Thyroid gland (tissue), 4 donors: ENCODE measurements at places on chromosomes 3 and 15. TPM values are rescaled to one million over a fixed set of nuclear protein-coding genes. Genes with fewer than 3 reads are reported as not detected.

GRCh38 chr15:92655178-92655995 lies at the start of gene FAM174B:
Gene FAM174B, minus strand, starts transcription at chr15:92655775.
- peak; percentile 72 for DNase-seq
- H3K4me1 ChIP-seq = peaks cover 34% of the 10 kb centered on the region
- no peaks in the 10 kb centered on the region for H3K36me3 ChIP-seq
- peak within 1 kb of the TSS; percentile 43 for H3K4me3 ChIP-seq
- H3K27ac ChIP-seq = peak within 1 kb of the TSS; percentile 82

DNA sequence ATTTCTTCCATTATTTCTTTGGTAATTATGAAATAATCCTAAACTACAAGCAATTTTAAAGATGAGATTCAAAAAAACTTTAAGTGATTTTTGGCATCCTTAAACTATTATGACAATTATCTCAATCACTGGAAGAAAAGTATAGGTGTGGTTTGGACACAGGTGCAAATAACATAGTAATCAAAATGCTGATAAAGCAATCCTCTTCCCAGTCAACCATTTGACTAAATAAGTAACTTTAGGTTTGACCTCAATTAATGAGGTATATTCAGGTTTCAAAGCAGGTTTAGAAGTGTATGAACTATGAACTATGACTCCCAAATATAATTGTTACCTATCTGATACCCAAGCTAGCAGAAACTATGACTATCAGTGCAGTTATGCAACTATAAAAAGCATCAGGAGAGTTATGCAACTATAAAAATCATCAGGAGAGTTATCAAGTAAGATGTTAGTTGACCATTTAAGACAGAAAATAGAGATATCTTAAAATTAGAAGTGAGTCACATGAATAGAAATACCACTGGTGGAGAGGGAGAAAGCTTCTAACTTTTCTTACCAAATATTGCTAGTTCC lies 8.9 kb upstream of the CNTN3 start:
- DNase-seq = no peak
- no peaks in the 10 kb centered on the region for H3K4me1 ChIP-seq
- H3K36me3 ChIP-seq = no peaks in the 10 kb centered on the region
- no peaks in the 10 kb centered on the region for H3K27me3 ChIP-seq

DNA sequence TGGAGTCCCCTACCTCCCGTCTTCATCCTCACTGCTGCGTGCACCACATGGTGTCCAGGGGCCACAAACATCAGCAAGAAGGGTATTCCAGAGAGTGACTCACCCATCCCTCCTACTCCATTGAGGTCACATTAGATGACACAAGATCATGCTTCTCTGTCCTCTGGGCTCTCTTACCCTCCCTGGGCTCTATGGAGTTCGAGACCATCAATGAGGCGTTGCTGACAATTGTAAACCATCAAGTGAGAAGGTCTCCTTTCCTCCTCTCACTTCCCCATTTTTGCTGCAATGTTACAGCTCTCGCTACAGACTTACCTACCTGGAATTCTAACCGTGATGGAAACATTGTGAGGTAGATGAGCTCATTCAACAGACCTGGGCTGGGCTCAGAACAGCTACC lies 51.7 kb downstream of the HMCES start:
- no peak overlapping the region for H3K4me3 ChIP-seq
- no peaks in the 10 kb centered on the region for H3K36me3 ChIP-seq
- no peak for DNase-seq
- no peak overlapping the region for H3K27ac ChIP-seq
- H3K4me1 ChIP-seq = no peaks in the 10 kb centered on the region
- no peaks in the 10 kb centered on the region for H3K27me3 ChIP-seq

- H3K27ac ChIP-seq = no peak overlapping the region
- no peaks in the 10 kb centered on the region for H3K4me1 ChIP-seq
- no peak for DNase-seq
- no peaks in the 10 kb centered on the region for H3K27me3 ChIP-seq
- no peaks in the 10 kb centered on the region for H3K36me3 ChIP-seq
Measured at GRCh38 chr3:63400246-63400860, 122.2 kb downstream of the SYNPR start.

- H3K27me3 ChIP-seq = no peaks in the 10 kb centered on the region
- H3K4me1 ChIP-seq = peaks cover 44% of the 10 kb centered on the region
- no peak for DNase-seq
- H3K36me3 ChIP-seq = no peaks in the 10 kb centered on the region
- no peak overlapping the region for H3K4me3 ChIP-seq
- no peak overlapping the region for H3K27ac ChIP-seq
Measured at GRCh38 chr3:123072564-123072963, 5.7 kb downstream of the PDIA5 start.

GRCh38 chr15:32796856-32797255 lies 79.1 kb downstream of the GREM1 start:
- H3K27me3 ChIP-seq = no peaks in the 10 kb centered on the region
- DNase-seq = no peak
- no peaks in the 10 kb centered on the region for H3K36me3 ChIP-seq
- H3K27ac ChIP-seq = no peak overlapping the region

DNA sequence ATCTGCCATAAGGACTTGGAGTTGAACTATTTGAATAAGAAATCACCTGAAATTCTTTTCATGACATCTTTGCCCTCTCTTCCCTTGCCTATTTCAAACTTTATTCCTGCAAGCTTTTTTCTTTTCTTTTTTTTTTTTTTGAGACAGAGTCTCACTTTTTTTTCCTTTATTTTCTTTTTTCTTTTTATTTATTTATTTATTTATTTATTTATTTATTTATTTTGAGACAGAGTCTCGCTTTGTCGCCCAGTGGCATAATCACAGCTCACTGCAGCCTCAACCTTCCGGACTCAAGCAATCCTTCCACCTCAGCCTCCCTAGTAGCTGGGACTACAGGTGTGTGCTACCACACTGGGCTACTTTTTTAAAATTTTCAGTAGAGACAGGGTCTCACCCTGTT lies 369.3 kb upstream of the ATP11B start:
- H3K36me3 ChIP-seq = no peaks in the 10 kb centered on the region
- no peak for DNase-seq
- no peak overlapping the region for H3K4me3 ChIP-seq
- no peaks in the 10 kb centered on the region for H3K27me3 ChIP-seq

DNA sequence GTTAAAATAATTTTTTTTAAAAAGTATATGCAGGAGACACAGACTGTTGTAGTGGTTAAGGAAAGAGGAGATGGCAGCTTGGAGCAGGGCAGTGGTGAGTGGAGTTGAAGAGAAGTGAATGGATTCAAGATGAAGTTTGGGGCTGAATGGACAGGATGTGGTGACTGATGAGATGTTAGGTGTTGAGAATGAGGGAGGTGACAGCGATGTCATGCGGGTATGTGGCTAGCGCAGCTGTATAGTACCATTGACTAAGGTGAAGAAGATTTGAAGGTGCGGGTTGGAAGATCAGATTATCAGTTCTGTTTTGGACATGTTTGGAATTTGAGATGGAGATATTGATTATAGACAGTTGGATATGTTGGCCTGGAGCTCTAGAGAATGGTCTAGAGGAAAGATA lies 20.1 kb downstream of the FBXO22 start:
- H3K27ac ChIP-seq = no peak overlapping the region

DNA sequence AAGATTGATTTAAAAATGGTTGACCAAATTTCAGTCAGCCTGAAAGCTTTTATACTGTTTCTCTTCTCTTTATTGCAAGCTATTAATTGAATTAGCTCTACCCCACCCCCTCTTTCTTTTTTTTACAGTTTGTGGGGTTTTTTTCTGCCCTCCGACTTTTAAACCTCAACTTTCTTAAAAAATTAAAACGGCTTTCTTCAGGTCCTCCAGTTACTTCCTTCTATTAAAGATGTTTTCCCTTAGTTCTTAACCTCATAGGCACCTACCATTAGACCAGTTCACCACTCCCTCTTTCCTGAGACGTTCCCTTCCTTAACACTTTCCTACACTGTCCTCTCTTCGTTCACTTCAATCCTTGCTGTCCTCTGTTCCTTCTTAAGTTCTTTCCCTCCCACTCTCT lies 52.4 kb downstream of the ATP8B4 start:
- DNase-seq = no peak
- H3K4me3 ChIP-seq = no peak overlapping the region
- H3K36me3 ChIP-seq = no peaks in the 10 kb centered on the region

- H3K36me3 ChIP-seq = no peaks in the 10 kb centered on the region
- peak; percentile 53 for DNase-seq
- no peaks in the 10 kb centered on the region for H3K4me1 ChIP-seq
- no peaks in the 10 kb centered on the region for H3K27me3 ChIP-seq
- peak overlapping the region; percentile 81 for H3K4me3 ChIP-seq
Measured at GRCh38 chr3:53046171-53047170, 598 bp upstream of the SFMBT1 start.

GRCh38 chr15:93037820-93038705 lies 50.9 kb downstream of the RGMA start:
- peak; percentile 2 for DNase-seq
- no peak overlapping the region for H3K27ac ChIP-seq
- no peak overlapping the region for H3K4me3 ChIP-seq

Gene GPR62
- 0.56 TPM for total RNA-seq

Gene LARP6
- 82.9 TPM for total RNA-seq

Gene CPA3
- 0.59 TPM for total RNA-seq

Gene LRRN1
- total RNA-seq = 13.3 TPM

Gene LAMB2
- 548 TPM for total RNA-seq

Gene CCR5
- 0.40 TPM for total RNA-seq

Gene CPNE9
- total RNA-seq = not detected

Gene SI
- total RNA-seq = not detected

Gene TSEN2
- 18.2 TPM for total RNA-seq

Gene ZNF774
- total RNA-seq = 13.1 TPM
